Breast epithelium (tissue), 4 donors: ENCODE measurements at places on chromosomes 7 and 10. TPM values are rescaled to one million over a fixed set of nuclear protein-coding genes. Genes with fewer than 3 reads are reported as not detected.

DNA sequence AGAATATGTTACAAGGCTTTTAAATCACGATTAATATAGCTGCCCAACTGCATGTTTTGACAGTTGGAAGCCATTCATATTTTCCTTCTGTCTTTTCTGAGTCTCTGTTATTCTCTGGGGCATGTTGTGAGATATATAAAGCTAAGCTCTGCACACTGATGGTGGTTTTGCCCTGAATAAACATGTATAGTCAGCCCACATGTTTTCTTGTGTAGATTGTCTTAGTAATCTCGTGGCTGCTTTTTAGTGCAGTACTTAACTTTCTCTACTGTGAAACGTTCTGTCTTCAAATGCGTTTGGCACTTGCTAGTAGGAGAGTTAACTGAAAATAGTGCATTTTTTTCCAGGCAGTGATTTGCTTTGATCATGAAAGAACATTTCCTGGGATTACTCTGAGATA is 268.5 kb downstream of the DNAJB9 start:
- no peaks in the 10 kb centered on the region for H3K27me3 ChIP-seq
- no peak overlapping the region for H3K4me3 ChIP-seq
- no peaks in the 10 kb centered on the region for H3K4me1 ChIP-seq
- no peaks in the 10 kb centered on the region for H3K36me3 ChIP-seq

Gene CNTNAP2
- total RNA-seq, result not detected

Gene KCNH2
- total RNA-seq, result 0.16 TPM

DNA sequence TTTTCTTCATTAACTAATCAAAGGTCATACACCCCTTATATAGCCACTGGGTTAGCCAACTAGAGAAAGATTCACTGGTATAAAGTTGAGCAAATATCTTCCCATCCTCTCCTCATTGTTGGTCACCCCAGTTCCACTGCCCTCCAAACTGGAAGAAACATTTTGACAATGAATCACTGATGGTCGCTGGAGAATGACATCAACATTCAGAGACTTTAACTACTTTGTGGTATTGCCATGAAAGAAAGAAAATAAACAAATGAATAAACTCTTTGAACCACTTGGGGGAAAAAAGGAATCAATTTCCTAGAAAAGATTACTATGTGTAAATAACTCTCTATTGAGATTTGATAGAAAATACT is 23.4 kb downstream of the HYCC1 start:
- H3K4me3 ChIP-seq, result no peak overlapping the region
- no peak overlapping the region for H3K27ac ChIP-seq
- no peak for DNase-seq
- H3K4me1 ChIP-seq, result no peaks in the 10 kb centered on the region
- H3K36me3 ChIP-seq, result no peaks in the 10 kb centered on the region

DNA sequence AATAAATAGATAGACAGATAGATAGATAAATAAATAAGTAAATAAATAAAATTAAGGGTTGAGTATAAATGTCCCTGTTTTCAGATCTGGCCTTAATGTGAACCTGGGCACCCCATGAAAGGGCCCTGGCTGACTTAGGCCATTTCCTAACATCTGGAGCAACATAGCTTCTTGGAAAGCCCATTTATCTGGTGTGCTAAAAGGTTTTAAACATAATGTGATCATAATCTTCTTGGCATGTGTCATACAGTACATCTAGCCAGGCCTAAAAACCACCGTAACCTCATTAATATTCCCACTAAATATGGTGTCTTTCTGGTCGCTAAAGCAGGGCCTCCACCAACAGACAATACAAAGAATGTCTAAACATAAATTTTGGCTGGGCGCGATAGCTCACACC is 142.8 kb downstream of the BTAF1 start:
- no peaks in the 10 kb centered on the region for H3K27me3 ChIP-seq
- DNase-seq, result no peak
- no peaks in the 10 kb centered on the region for H3K36me3 ChIP-seq
- H3K27ac ChIP-seq, result no peak overlapping the region
- H3K4me3 ChIP-seq, result no peak overlapping the region

DNA sequence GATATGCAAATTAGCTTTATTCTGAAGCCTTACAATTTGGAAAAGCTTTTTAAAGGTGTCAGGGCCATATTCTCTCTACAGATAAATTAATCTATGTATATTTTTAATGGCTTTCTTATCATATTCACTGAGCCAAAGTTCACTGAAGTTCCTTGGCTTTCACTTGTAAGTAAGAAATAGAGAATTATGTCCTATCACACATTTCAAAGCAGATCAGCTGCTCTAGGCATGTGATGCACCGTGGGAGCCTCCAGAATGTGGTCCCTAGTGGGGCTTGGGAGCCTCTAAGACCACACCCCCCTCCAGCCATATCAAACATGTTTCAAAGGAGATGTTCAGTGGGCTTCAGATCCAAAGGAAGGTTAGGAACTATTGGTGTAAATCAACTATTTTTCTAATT is 51.5 kb downstream of the LAMB4 start:
- H3K27me3 ChIP-seq, result no peaks in the 10 kb centered on the region
- no peak overlapping the region for H3K27ac ChIP-seq
- H3K36me3 ChIP-seq, result no peaks in the 10 kb centered on the region
- no peak overlapping the region for H3K4me3 ChIP-seq

DNA sequence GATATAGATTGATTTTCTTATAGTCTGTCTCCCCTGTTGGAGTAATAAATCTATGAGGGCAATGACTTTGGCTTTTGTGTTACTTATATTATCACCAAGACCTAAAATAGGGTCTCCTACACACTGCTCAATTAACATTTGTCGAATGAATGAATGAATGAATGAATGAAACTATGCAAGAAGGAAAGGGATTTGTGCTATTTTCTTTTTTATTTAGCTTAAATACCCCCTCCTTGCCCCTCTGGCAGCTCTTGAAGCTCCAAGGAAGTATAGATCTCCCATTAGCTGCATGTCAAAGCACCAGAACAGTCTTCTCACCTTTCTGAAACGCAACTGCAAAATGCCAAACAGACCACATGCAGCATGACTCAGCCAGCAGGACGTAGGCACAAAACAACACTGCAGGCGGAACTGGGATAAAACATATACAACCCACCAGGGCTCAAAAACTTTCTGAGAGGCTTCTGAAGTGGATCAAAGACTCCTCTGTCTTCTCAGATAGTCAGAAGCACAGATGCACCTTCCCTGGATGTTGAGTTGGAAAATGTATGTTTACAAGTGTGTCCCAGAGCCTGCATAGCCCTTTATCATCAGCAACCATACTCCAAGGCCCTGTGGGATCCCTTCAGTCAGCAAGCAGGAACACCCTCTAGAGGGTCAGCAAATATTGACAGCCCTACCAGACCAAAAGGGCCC is 187.8 kb downstream of the NPSR1 start:
- no peaks in the 10 kb centered on the region for H3K4me1 ChIP-seq
- H3K27me3 ChIP-seq, result no peaks in the 10 kb centered on the region
- H3K4me3 ChIP-seq, result no peak overlapping the region

GRCh38 chr10:79282388-79282787 is 64.9 kb upstream of the PPIF start:
- no peaks in the 10 kb centered on the region for H3K27me3 ChIP-seq
- H3K27ac ChIP-seq, result no peak overlapping the region
- H3K36me3 ChIP-seq, result peaks cover 5% of the 10 kb centered on the region
- H3K4me3 ChIP-seq, result no peak overlapping the region
- no peak for DNase-seq

GRCh38 chr7:66627151-66627681 is 1.5 kb upstream of the KCTD7 start:
- no peak overlapping the region for H3K27ac ChIP-seq
- DNase-seq, result no peak
- no peak overlapping the region for H3K4me3 ChIP-seq
- H3K4me1 ChIP-seq, result no peaks in the 10 kb centered on the region

Gene CRYGN
- 0.98 TPM for total RNA-seq

Gene AASS
- total RNA-seq, result 81.4 TPM

DNA sequence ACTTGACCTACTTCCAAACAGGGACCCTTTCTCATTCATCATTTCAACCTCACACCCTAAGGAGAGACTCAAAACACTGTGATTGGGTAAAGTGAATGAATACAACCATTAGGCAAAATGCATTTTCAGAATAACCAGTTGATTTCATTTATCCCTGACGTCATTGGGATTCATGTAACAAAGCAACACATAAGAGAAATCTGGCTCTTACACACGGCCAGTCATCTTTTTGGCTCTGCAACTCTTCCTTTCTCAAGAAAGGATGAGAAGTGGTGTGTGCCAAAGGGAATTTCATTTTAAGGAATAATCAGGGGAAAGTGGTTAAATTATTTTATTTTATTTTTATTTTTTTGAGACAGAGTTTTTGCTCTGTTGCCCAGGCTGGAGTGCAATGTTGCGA is 83.1 kb downstream of the CPVL start:
- no peak for DNase-seq
- no peaks in the 10 kb centered on the region for H3K4me1 ChIP-seq
- H3K27me3 ChIP-seq, result no peaks in the 10 kb centered on the region
- H3K4me3 ChIP-seq, result no peak overlapping the region

GRCh38 chr7:71752171-71752935 is 620.4 kb downstream of the GALNT17 start:
- peak overlapping the region; percentile 6 for H3K4me3 ChIP-seq
- peaks cover 20% of the 10 kb centered on the region for H3K27me3 ChIP-seq
- no peaks in the 10 kb centered on the region for H3K4me1 ChIP-seq
- H3K27ac ChIP-seq, result no peak overlapping the region

- no peak overlapping the region for H3K4me3 ChIP-seq
- H3K36me3 ChIP-seq, result no peaks in the 10 kb centered on the region
- H3K4me1 ChIP-seq, result no peaks in the 10 kb centered on the region
- H3K27me3 ChIP-seq, result no peaks in the 10 kb centered on the region
Measured at GRCh38 chr7:100489824-100490223, 6.1 kb downstream of the NYAP1 start.

Gene ACTL6B
- not detected for total RNA-seq

GRCh38 chr7:39228946-39229345 is 251.2 kb downstream of the POU6F2 start:
- no peaks in the 10 kb centered on the region for H3K27me3 ChIP-seq
- no peak overlapping the region for H3K4me3 ChIP-seq
- DNase-seq, result no peak
- H3K4me1 ChIP-seq, result no peaks in the 10 kb centered on the region
- H3K36me3 ChIP-seq, result no peaks in the 10 kb centered on the region

Gene FKBP6
- total RNA-seq, result not detected

DNA sequence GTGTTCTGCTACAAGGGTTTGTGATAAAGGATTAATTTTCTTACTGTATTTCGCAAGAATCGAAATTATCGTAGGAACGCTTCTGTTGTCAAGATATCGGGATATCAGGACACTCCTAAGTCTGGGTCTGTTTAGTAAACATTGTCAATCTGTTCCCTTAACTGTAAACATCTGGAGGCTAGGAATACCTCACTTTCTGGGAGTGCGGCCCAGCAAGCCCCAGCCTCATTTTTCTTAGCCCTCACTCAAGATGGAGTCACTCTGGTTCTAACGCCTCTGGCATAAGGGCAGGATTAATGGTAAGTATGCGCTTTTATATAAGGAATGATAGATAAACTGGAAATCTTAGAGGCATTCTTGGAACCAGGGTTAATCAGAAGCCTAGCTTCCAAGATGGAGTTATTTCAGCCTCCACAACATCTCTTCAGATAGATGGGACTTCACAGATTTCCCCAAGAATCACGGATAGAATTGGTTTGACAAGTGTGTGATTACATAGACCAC is 30.1 kb upstream of the CCL24 start:
- H3K36me3 ChIP-seq, result no peaks in the 10 kb centered on the region
- H3K4me1 ChIP-seq, result no peaks in the 10 kb centered on the region
- H3K4me3 ChIP-seq, result no peak overlapping the region
- no peaks in the 10 kb centered on the region for H3K27me3 ChIP-seq
- no peak overlapping the region for H3K27ac ChIP-seq

Gene SUN3
- total RNA-seq, result not detected

GRCh38 chr10:85319826-85320225 is 991.4 kb downstream of the CCSER2 start:
- no peaks in the 10 kb centered on the region for H3K27me3 ChIP-seq
- no peaks in the 10 kb centered on the region for H3K36me3 ChIP-seq
- no peaks in the 10 kb centered on the region for H3K4me1 ChIP-seq
- H3K4me3 ChIP-seq, result no peak overlapping the region

Gene GSTO2
- total RNA-seq, result 14.1 TPM

DNA sequence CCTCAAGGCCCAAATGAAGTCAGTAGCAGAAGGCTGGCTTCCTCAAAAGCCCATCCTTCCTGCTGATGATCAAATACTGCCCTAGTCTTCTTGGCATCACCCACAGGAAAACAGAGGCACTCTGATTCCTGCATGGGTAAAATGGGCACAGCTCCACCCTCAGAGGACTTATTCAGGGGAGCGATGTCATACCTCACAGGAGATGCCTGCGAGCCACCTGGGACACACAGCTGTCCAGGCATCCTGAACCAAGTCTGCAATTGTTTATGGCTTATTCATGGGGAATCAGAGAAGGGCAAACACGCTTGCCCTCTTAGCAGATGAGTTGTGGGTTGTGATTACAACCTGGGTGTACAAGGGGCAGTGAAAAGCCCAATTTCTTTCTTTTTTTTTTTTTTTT is 22.0 kb upstream of the LMTK2 start:
- no peaks in the 10 kb centered on the region for H3K4me1 ChIP-seq
- H3K27me3 ChIP-seq, result no peaks in the 10 kb centered on the region
- no peaks in the 10 kb centered on the region for H3K36me3 ChIP-seq

DNA sequence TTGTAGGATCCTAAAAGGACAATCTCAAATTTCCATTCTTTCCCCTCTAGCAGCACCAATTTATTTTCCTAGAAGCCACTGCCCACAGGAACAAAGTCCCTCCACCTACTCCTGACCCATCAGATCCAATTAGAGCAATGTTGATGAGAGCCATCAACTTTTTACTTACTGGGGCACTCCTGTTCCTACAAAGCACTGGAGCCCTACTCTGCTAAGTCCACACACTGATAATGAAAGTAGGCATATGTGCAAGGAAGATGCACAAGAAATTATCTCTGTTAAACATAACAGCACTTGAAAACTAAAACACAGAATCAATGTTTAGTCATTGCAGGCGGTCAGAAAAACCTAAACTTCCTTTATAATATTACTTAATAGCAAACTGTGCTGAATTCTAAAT is 3.6 kb downstream of the HERPUD2 start:
- peak overlapping the region; percentile 74 for H3K4me3 ChIP-seq
- H3K36me3 ChIP-seq, result no peaks in the 10 kb centered on the region
- no peaks in the 10 kb centered on the region for H3K27me3 ChIP-seq
- H3K4me1 ChIP-seq, result peaks cover 29% of the 10 kb centered on the region

Gene STK31
- total RNA-seq, result 0.64 TPM

- H3K4me1 ChIP-seq, result no peaks in the 10 kb centered on the region
- H3K27me3 ChIP-seq, result no peaks in the 10 kb centered on the region
- DNase-seq, result no peak
- H3K4me3 ChIP-seq, result no peak overlapping the region
Measured at GRCh38 chr10:109275960-109276359, 647.4 kb downstream of the XPNPEP1 start.

GRCh38 chr7:14196555-14196954 is 207.1 kb upstream of the ETV1 start:
- no peaks in the 10 kb centered on the region for H3K27me3 ChIP-seq
- H3K27ac ChIP-seq, result no peak overlapping the region
- no peaks in the 10 kb centered on the region for H3K36me3 ChIP-seq
- no peak overlapping the region for H3K4me3 ChIP-seq
- H3K4me1 ChIP-seq, result no peaks in the 10 kb centered on the region
